ENCODE measurements at places on chromosomes 12 and 14.
A peak's percentile ranks its signal among the peaks of the same experiment; 100 is the strongest.

DNA sequence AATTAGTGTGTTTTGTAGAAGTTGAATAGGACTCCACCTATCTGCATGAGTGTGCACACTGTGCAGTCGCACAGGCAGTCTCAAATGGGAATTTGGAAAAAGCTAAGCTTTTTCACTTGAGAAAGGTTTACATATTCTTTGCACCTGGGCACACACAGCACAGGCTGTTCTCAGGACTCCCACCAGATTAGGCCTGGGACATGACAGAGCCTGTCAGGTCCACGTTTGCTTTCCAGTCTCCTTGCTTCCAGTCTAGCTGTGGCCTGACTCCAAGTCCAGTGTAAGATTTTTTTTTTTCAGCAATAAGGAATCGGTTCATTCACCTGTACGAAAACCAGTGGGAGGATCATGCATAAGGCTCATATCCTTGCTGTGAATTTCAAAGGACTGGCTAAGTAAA is 181.3 kb downstream of the ZFP36L1 start:
- DNase-seq = no peak

- peak; percentile 69 for DNase-seq
These were observed 357.1 kb upstream of the MGAT4C start for GRCh38 chr12:86613311-86613710.

- DNase-seq = peak; percentile 60
These were observed 175.0 kb upstream of the SYT10 start for GRCh38 chr12:33614630-33615029.

DNA sequence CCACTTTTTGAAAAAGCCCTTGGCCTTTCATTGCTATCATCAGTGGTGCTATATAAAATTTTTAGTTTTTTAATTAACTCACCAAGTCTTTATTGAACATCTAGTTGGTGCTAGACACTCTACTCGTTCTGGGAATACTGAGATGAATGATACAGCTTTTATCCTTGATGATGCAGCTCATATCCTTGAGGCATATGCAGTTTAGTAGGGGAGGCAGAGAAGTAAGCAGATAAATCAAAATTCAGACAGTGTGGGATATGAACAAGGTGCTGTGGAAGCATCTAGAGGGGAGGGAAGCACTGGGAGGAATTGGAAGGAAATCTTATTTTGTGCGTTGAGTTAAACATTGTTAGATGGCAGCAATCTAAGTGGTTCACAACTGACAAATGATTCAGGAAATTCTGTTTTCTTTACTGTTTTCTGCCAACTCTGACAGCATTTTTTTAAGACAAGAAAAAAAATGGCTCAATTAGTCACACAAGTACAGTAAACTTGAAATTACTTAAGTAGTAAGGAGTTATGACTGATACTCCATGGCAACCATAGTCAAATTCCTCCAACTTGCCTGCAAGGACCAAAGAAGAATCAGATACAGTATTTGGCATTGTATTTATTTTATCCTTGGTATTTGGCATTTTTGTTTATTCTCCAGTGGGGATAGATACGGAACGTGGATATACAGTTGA is 119.2 kb downstream of the TMTC2 start:
- no peak for DNase-seq

GRCh38 chr12:1650260-1650977 is 21.4 kb downstream of the WNT5B start:
- DNase-seq = peak; percentile 20

DNA sequence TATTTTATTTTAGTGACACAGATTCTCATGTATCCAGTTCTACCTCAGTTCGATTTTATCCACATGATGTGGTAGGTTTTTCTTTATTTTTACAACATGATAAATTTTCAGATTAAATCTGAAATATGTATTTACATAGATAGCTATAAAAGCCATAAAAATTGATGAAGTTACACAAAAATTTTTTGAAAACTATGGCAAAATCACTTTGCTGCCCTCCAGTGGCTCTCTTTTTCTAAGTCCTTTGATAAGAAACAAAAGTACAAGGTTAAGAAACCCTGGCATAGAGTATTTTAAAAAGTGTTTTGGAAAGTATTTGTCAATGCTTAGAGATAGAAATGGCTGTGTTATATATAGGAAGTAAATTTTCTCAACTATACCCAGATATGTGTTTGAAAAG is 104.2 kb downstream of the PCNX1 start:
- DNase-seq = peak; percentile 5

- no peak for DNase-seq
These were observed 151.3 kb downstream of the PAH start for GRCh38 chr12:102765736-102766135.

- DNase-seq = no peak
These were observed 54.0 kb downstream of the CLIP1 start for GRCh38 chr12:122368361-122369073.

DNA sequence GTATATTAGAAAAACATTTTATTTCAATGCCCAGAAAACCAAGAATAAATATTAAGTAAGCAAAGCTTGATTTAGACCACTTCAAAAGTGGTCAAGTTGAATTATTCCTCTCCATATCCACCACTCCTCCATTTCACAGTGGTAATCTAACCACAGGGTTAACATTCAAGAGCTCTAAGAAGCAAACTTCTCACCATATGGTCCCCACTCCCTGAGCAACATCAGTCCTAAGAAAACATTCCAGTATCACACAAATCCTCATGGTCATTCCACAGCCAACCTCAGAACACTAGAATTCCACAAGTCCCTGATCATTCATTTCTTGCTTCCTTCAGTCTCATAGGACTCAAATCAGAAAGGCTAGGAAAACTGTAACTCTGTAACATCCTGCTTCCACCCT is 47.9 kb downstream of the ST8SIA1 start:
- DNase-seq = no peak

DNA sequence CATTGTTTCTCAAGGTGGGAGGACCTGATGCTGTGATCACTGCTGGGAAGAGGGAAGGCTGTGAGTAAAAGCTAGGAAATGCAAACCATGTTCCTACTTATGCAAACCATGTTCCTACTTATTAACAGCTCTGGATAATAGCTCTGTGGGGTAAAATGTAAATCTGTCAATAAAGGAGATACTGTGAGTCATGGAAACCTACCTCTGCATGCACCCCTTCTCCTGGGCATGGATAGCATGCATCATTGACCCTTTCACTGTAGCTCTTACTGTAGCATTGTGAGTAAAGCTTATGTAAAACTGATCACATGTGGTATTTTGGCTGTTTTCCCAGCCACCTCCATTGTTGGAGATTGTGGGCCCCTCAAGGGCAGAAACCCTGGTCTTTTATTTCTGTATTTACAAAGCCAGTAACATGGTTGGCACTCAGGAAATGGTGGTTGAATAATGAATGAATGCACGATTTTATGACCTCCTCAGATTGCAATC is 253.7 kb downstream of the GRIN2B start:
- no peak for DNase-seq

DNA sequence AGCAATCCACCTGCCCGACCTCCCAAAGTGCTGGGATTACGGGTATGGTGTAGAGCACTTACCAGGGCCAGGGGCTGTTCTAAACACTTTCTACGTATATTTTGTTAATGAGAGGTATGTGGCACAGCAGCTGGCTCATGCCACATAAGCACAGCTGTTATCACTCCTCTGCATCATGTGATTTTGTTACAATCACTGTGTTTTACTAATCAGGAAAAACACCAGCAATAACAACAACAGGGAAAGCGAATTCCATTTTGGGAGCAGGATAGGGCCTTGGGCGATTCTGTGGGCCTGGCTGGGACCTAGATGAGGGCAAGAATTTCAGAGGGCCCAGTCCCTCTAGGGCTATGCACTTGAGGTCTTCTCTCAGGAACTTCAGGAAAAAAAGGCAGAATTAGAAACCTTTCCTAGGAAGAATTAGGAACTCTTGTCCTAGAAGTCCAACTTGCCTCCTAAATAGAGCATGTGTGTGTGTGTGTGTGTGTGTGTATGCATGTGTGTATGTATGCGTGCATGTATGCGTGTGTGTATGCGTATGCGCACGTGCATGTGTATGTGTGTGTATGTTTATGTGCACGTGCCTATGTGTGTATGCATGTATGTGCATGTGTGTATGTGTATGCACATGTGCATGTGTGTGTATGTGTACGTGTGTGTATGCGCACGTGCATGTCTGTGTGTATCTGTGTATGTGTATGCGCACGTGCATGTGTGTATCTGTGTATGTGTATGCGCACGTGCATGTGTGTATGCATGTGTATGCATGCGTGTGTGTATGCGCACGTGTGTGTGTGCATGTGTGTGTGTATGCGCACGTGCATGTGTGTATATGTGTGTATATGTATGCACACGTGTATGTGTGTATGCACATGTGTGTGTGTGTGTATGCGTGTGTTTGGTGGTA is 41.8 kb upstream of the CORO1C start:
- DNase-seq = no peak

GRCh38 chr12:65764325-65764724 is 60.0 kb upstream of the HMGA2 start:
- DNase-seq = no peak

GRCh38 chr12:87439990-87440827 is 589.0 kb downstream of the C12orf50 start:
- peak; percentile 50 for DNase-seq

GRCh38 chr12:94458877-94459727 is 565 bp downstream of the CEP83 start:
- DNase-seq = peak; percentile 77

GRCh38 chr12:42810006-42810405 is 220.5 kb upstream of the PRICKLE1 start:
- DNase-seq = no peak

GRCh38 chr12:22044391-22044790 is 1.6 kb upstream of the CMAS start:
- DNase-seq = no peak

GRCh38 chr12:76777765-76778216 is 13.9 kb downstream of the ZDHHC17 start:
- peak; percentile 60 for DNase-seq

GRCh38 chr12:46205294-46205693 is 63.5 kb downstream of the SLC38A1 start:
- no peak for DNase-seq

DNA sequence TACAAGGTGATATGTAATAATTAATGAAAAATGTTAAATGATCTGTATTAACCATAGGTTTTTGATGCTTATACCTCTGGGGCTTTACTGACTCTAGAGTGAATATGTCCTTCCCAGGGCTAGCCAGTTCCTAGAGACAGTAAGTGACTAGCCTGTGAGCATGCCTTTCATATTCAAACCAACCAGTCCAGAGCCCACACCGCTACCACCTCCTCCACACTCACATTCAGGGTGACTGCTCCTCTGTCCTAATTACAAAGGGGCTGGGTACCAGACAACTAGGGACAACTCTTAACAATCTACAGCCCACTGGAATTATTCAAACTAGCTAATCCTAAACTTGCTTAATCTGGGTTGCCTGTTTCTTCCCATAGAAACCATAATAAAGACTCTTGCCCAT is 49.0 kb downstream of the RALGAPA1 start:
- DNase-seq = no peak

DNA sequence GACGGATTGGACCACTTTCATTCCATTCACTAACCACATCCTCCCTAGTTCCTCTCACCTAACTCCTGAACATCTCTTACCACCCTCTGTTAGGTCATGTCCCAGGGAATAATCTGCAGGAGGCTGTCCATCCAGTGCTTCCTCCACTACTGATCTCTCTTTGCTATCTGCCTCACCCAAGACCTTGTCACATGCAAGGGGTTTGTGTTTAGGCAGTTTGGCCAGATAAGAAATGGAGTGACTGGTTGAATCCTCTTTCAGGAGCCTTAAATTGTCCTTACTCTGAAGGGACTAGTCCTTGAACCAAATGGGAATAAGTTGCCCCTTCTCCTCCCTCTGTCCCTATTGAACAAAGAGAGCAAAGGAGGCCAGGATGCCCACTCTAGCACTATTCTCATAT is 249.2 kb upstream of the BTG1 start:
- DNase-seq = peak; percentile 38

DNA sequence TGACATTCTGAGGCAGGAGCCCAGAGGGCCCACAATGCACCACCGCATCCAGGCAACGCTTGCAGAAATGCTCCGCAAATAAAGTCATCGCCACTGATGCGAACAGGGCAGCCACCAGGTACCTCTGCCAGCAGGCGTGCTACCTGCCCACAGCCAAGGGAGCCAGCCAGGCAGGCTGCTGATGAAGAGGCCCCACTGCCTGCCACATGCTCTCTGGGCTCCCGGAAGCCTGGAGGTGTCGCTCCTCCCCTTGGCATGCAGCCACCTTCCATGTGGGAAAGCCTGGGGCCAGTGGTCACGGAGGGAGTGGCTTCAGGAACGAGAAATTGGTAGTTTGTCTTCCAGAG is 14.7 kb downstream of the GPR132 start:
- peak; percentile 6 for DNase-seq

GRCh38 chr14:104180561-104181165 is 42.3 kb downstream of the KIF26A start:
- no peak for DNase-seq

GRCh38 chr14:24988760-24989159 is 61.2 kb downstream of the STXBP6 start:
- DNase-seq = no peak

DNA sequence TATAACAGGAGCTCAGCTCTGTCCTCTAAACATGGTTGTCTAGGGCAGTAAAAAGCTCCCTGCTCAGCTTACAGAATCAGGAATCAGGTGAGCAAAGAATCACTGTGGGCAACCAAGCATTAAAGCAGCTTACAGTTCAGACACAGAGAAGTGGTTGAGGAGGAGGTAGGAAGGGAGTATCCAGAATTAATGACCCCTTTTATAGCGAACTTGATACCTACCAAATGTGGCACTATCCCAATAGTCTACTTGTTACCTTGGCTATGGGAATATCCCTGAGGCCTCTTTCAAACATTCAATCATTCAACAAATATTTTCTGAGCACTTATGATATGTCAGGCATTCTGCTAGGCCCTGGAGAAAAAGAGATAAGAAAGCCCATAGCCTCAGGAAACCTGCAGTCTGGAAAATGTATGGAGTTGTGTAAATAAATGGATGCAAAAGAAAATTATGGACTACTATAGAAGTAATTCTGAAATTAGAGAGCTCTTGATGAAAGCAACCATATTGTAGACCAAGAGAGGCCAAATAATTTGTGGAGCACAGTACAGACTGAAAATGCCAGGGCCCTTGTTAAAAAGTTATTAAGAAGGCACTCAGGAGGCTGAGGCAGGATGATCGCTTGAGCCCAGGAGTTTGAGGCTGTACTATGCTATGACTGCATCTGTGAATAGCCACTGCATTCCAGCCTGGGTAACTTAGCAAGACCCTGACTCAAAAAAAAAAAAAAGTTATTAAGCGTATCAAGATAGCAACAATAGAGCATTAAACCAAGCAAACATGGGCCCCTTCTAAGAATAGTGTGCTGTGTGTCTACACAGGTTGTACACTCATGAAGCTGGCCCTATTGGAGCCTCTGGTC is 134.0 kb upstream of the CPSF6 start:
- no peak for DNase-seq

DNA sequence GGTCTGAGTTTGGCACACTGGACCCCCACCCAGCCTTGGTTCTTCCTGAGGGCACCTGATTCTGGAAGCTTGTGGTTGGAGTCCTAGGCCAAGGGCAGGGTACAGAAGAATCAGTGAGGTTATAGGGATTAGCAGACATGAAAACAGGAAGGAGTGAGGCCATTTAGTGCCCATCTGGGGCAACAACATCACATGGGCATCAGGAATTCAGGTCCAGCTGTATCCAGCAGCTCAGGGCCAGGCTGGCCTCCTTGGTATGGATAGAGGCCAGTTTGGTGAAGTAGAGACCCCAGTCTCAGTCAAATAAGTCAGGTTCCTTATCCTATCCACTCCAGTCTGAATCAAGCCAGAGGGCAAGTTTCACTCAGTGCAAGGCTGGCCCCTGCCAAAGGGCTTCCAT is 36.2 kb downstream of the RASAL1 start:
- DNase-seq = no peak

GRCh38 chr12:124594851-124595250 is 27.4 kb upstream of the NCOR2 start:
- DNase-seq = no peak

Measured in OCI-M1 (cell line).